ENCODE measurements at places on chromosomes 3 and 15. TPM values are rescaled to one million over a fixed set of nuclear protein-coding genes. Genes with fewer than 3 reads are reported as not detected.

GRCh38 chr15:69154078-69154477 is 6.4 kb upstream of the GLCE start:
- DNase-seq, result no peak

Gene NOX5
- 0.26 TPM for total RNA-seq

GRCh38 chr3:187015903-187016638 is 85.7 kb downstream of the ST6GAL1 start:
- no peak for DNase-seq

GRCh38 chr3:59249004-59249403 is 199.2 kb upstream of the CFAP20DC start:
- no peak for DNase-seq

Gene ATP13A4
- not detected for total RNA-seq

Measured in Panc1 (cell line).